ENCODE measurements at places on chromosomes 5 and 9.

- DNase-seq = no peak
These were observed 96.2 kb downstream of the TRPM3 start for GRCh38 chr9:71025201-71025600.

DNA sequence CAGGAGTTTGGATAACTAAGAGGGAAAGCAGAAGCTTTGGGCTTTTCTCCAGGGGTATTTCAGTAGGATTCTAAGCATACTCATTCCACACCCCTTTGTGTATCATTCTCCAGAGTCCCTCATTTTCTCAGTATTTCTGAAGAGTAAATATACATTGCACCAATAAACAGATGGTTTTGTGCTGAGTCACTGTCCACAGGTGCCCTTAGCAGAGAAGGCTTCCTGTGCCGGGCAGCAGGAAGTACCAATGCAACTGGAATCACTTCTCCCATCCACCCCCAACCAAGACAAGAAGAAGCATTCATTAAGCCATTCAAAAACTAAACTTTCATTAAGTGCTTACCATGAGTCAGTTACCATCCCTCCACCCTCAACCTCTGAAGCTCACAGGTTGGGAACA is 3.6 kb upstream of the CCNJL start:
- DNase-seq = no peak

GRCh38 chr9:89189215-89189614 is 10.6 kb upstream of the SHC3 start:
- DNase-seq = no peak

DNA sequence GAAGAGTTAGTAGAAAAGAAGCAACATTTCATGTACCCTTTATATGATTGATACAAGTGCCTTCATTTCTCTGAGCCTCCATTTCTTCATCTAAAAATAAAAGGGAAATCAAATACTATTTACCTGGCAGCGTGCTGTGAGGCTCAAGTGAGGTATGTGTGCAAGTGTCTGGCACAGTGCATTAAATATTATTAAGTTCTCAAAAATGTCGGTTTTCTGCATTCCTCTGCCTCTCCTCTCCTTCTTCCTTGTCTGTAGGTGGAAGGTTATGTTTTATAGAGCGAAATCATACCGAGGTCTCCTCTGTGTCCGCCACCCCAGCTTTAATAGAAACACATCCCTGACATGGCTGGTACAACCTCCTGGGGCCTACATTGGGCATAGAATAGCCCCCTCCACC is 93.0 kb downstream of the FGF18 start:
- no peak for DNase-seq

GRCh38 chr9:31601666-31602065 is 782.8 kb upstream of the ACO1 start:
- no peak for DNase-seq

DNA sequence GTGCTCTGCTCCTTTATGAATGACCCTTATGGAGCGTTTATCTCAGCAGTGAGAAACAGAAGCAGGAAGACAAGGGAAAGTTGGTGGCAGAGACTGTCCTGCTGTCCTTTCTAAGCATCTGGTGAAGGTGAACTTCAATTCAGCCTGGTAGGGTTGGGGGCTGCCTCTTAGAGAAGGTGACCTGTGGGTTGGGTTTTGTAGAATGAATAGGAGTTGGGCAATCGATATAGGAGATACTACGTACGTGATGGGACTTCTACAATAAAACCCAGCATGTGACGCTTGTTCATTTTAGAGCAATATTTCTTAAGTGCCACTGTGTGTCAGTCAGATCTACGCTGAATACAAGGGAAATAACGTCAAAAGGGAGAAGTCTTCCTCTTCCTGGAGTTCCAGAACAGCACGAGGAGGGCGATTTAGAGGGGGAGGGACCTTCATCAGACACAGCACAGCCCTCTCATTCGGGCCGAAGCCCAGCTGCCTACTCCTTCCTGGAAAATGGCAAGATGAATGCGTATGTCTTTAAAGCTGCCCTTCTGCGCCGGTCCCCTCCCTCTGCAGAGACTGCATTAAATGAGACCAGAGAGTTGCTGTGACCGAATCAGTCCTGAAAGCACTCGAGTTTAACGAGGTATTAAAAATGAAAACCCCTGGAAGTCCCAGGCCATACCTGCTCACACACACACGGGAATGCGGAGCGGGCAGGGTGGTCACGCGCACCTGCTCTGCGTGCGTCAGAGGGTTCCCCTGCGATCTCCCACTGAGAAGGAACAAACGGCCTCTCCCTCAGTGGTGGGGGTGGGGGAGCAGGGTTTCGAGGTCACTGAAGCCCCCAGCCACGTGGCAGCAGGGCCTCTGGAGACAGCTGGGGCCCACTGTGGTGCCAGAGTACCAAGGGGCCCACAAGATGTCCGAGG is 85.3 kb upstream of the SARDH start:
- DNase-seq = no peak

DNA sequence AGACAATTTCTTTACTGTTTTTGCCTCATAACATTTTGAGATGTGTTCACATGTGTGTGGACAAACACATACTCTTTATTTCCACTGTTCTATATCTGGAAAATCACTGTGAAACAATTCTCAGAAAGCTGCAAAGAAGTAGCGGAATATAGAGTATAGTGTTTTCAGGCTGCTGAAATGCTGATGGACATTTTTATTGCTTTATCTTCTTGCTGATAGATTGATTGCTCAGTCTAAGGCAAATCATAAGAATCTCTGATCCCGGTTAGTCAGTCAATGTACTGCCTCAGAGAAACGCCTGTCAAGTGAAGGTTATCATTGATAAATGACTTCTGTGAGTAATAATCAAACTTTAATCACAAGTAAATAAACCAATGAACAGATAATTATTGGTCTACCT is 364.9 kb upstream of the CTNND2 start:
- no peak for DNase-seq

GRCh38 chr5:176466245-176466871 is 18.2 kb downstream of the FAF2 start:
- DNase-seq = no peak

DNA sequence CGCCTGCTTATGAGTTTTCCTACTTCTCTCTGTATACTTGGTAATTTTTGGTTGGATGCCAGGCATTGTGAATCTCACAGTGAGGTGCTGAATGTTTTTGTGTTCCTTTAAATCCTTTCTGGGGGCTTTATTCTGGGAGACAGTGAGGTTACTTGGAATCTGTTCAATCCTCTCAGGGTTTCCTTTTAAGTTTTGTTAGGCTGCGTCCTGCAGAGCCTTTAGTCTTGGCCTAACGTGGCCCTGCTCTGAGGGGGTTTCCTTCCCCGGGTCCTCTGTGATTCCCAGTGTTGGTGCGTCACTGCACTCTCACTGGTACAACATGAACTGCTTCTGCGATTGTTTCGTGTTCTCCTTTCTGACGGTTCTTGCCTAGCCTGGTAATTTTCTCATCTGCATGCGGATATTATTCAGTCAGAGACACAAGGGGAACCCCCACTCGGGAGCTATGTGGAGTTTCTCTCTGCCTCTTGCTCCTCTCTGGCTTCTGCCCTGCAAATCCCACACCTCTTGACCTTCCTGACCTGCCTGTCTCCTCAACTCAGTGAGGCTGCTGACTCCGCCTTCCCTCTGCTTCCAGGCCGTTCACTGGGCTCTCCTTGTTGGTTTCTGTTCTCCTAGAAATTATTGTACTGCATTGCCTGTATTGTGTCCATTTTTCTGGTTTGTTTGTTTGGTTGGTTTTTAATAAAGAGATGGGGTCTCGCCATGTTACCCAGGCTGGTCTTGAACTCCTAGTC is 128.1 kb downstream of the DAB2IP start:
- DNase-seq = no peak

DNA sequence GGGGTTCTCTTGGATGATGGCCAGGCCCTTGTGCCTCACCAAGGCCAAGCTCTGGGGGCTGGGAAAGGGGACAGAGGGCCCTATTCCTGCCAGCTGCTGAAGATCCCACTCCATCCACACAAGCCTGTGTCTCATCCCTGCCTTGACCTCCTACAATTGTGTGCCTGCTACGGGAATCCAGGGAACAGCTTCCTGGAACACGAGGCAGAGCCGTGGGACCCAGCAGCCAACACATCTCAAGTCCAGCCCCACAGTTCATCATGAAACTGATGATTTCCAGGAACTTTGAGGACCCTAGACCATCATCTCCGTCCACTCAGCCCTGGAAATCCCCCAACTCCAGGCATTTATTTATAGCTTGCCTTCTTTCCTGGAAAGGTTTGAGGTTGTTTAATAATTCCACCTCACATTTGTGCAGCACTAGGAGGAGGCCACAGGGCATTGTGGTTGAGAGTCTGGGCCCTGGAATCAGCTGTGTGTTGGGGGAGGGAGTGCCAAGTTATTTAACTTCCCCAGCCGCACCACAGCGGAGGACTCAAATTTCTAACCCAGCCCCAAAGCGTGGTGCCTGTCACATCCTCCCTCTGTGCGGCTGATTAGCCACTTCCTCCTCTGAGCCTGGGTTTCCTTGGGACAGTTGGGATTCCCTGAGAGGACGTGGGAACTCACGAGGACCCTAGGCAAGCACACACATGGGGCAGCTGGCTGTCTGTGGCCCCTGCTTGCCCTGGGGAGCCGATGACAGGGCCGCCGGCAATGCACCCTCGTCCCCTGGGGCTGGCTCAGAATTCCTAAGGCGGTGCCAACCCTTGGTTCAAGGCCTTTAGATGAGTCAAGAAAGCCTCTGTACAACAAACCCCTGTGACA is 58.2 kb upstream of the GGTA1 start:
- DNase-seq = no peak

DNA sequence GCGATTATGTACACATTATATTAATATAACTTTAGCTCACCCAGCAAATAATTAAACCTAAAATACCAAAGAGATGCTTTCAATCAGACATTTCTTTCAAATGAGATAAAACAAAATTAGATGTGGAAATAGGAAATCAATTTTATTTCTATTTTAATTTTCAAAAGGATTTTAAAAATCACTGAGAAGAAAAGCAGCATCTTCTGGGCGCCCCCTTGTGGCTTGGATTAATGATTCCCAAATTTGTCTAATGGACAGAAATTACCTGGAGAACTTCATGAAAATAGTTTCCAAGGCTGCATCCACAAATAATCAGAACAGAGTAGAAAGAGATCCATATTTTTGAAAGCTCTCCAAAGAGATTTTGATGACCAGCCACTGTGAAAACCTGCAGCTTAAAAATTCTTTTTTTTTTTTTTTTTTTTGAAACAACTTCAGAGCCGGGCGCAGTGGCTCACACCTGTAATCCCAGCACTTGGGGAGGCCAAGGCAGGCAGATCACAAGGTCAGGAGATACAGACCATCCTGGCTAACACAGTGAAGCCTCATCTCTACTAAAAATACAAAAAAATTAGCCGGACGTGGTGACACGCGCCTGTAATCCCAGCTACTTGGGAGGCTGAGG is 50.9 kb upstream of the CEMIP2 start:
- DNase-seq = peak; percentile 24

DNA sequence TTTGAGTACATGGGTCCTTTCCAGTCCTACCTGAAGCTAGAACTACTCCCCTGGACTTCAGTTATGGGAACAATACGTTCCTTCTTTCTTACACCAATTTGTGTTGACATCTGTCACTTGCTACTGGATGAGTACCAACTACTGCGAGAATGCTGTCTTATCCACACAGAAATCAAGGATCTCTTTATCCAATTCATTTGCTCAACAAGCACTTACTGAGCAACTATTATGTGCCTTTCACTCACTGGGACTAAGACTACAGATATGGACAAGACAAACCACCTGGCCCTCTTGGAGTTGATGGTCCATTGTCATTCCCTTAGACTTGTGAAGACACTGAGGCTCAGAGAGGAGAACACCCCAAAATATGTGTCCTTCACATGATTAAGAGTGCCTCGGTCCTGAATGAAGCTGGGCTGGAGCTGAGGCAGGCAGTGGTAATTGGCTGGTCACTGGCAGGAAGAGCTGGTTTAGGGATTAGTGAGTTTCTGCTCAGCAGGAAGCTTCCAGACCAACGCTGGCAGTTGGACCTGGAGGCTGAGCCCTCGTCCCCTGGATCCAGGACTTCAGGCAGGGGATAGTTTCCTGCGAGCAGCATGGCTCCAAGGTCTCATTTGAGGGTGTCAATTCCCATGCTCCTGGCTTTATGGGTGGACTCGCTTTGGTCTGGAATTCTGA is 8.4 kb upstream of the ARSI start:
- DNase-seq = no peak

GRCh38 chr5:119309326-119309725 is 46.5 kb upstream of the TNFAIP8 start:
- DNase-seq = no peak

- no peak for DNase-seq
These were observed 30.2 kb upstream of the CATSPER3 start for GRCh38 chr5:134937526-134937925.

DNA sequence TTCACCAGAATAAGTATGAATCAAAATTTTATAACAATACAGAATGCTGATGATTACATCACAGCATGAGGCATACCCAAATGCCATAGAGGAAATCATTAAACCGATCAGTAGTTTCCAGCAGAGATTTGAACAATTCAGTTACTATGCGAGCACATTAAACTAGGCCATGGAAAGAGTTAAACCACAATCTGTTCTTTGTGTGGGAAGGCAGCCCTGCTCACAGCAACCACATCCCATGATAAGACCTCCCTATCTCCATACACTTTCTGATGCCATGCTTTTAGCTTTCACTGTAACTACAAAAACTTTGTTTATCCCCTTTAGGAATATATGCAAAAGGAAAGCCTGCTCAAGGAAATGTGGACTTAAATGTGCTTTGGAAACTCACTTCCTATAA is 4.5 kb downstream of the NFIB start:
- no peak for DNase-seq

GRCh38 chr5:41526699-41527098 is 16.3 kb upstream of the PLCXD3 start:
- DNase-seq = no peak

DNA sequence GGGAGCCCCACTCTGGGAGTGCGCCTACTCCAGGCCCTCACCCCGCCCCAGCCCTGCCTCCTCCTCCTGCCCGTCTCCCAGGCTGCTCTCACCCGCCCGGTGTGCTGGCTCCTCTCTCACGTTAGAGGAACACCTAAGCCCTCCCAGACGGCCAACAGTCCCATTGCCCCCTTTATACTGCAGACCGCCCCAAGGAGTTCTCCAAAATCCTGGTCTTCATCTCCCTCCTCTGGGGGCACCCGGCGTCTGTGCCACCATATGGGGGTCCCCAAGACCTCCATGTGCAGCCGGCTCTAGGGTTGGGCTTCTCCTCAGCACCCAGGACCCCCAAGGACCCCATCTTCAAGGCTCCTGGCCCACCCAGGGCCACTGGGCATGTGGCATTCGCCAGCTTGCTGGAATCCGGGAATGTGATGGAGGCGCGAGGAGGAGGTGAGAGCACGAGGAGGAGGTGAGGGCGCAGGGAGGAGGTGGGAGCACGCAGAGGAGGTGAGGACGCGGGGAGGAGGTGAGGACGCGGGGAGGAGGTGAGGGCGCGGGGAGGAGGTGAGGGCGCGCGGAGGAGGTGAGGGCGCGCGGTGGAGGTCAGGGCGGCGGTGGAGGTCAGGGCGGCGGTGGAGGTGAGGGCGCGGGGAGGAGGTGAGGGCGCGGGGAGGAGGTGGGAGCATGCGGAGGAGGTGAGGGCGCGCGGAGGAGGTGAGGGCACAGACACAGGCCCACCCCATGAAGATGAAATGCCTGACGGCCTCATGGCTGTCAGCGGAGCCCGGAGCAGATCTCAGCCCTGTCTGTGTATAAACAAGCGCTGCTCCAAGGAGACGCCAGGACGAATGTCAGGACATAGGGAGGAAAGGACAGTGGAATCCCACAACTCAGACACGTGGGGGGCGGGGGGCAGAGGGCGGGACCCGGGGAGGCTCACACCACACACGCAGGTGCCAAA is 41.2 kb downstream of the EXD3 start:
- no peak for DNase-seq

Measured in NCI-H1694 (cell line).